ENCODE measurements at places on chromosomes 5 and 9.

- DNase-seq = peak; percentile 73
These were observed 216.7 kb downstream of the NFIB start for GRCh38 chr9:14097215-14097614.

DNA sequence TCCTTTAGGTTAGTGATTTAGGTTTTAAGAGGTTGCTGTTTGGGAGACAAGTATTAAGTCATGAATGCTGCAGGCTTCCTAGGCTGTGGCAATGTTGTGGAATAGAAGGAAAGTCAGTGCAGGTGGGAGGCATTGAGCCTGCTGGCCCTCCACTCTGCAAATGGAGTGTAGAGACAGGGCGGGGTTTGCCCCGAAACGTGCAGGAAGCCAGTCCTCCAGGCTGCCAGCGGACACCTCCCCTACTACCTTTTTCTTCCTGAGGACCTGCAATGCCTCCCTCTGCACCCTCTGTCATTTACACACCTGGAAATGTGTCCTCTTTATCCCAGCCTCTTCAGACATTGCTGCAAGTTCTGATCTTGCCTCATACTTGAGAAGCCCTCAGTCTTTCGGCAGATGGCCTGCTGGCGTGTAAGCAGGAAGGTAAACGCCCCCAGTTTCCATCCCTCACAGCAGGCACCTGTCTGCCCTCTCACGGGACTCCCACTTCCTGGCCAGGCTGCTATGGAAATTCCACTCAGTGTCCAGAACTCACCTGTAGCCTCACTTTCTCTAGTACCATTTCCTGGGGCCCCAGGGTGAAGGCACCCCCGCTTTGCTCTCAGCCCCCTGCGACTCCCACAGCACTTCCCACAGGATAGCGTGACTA, 81.6 kb upstream of the BOD1 start:
- DNase-seq = no peak

GRCh38 chr9:4970970-4971641, 14.0 kb upstream of the JAK2 start:
- no peak for DNase-seq

DNA sequence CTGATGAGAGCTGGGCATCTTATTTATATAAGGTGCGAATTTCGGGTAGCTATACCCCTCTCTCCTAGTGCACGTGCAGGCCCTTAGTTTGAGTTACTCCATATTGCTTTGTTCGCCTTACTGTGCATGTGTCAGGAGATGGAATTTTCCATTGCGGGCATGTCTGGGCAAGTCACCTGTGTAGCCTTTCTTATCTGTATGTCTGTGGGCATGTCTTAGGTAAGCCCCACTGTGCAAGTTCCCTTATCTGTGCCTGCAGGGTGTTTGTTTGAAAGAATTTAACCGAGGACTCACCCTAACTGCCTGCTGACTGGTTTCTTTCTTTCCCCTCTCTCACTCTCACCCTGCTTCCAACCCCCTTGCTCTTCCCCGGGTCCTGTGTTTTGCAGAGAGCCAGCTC, 140.7 kb upstream of the RANBP3L start:
- DNase-seq = no peak

GRCh38 chr5:56512313-56512996, 279.3 kb upstream of the ANKRD55 start:
- DNase-seq = peak; percentile 42

DNA sequence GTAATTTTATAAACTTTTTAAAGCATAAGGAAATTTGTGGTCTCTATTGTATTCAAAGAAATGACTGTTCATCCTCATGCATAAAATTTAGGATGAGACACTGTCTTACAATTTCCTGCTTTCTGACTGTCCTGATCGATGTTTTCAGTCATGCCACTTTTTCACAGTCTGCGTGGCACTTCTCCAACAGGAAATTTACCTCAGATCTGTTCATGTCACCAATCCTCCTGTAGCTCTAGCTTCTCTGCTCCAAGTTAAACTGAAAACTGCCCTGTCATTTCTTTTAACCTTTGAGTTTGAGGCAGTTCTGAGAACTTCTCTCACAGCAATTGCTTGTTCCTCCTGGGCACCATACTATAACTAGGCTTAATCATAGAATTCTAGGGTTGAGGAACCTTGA, 455.1 kb downstream of the EFNA5 start:
- no peak for DNase-seq

DNA sequence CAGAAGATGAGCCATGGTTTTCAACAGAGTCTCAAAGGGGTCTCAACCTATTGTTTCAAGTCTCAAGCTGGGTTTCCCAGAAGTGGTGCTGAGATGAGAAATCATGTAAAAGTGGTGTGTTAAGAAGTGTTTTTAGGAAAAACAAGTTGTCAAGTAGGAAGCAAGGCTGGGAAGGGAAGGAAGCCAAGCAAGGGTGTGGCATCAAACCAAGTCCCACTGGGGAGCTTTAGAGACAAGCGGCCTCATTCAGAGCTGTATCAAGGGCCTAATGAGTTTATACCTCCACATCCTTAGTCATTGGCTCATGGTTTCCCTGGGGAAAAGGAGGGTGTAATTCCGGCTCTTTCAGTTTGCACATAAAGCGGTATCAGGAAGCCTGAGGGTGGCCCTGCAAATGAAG, 26.4 kb upstream of the GABRB2 start:
- DNase-seq = no peak

DNA sequence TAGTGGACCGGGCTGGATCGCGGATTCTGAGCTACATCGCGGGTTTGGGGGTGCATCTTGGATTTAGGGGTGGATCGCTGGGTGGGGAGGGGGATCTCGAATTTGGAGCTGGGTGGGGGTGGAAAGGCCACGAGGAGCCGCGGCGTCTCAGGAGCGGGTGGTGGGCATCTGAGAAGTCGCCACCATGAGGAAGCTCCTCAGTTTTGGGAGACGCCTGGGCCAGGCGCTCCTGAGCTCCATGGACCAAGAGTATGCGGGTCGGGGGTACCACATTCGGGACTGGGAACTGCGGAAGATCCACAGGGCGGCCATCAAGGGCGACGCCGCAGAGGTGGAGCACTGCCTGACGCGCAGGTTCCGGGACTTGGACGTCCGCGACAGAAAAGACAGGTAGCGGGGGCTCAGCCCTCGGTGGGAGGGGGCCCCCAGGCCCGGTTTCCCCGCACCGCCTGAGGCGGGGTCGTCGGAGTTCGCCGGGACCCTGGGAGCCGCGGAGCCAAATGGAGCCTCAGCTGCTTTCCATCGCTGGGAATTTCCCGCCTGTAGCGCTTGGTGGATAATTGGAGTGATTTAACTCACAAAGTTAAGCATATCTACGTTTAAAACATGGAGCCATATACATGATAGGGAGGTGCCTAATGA, 376 bp downstream of the ANKRD18B start:
- DNase-seq = peak; percentile 67

- no peak for DNase-seq
These were observed 319.1 kb upstream of the PIK3R1 start for GRCh38 chr5:67896311-67896929.

GRCh38 chr9:132006677-132007370, 72.8 kb downstream of the MED27 start:
- no peak for DNase-seq

GRCh38 chr5:32202394-32202793, 28.3 kb upstream of the GOLPH3 start:
- DNase-seq = no peak

GRCh38 chr5:171534043-171534895, 114.8 kb downstream of the FGF18 start:
- peak; percentile 15 for DNase-seq

GRCh38 chr5:151463137-151464029, 16.0 kb downstream of the SLC36A1 start:
- DNase-seq = no peak

GRCh38 chr5:113102121-113102531, 125.5 kb downstream of the DCP2 start:
- no peak for DNase-seq

DNA sequence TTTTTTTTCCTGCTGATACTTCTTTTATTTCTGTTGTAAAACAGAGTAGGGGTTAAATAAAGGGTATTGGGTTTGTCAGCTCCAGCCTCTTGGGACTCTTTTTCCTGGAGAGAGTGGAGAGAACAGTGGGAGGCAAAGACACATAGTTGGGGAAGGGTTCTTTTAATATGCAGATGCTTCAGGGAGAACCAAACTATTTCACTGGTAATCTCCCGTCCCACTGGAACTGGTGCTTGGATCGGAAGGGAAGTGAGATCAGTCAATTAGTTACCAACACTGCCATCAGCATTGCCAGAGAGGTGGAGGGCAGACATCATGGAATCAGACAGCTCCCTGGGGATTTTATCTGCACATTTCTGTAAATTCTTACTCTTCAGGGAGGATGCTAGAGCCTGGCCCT, 47.6 kb upstream of the ELOVL7 start:
- DNase-seq = no peak

GRCh38 chr5:173916233-173916632, 28.1 kb downstream of the CPEB4 start:
- no peak for DNase-seq

- DNase-seq = peak; percentile 41
These were observed 457.6 kb downstream of the SLCO4C1 start for GRCh38 chr5:101838435-101838834.

- no peak for DNase-seq
These were observed 100.5 kb downstream of the PALM2AKAP2 start for GRCh38 chr9:109880276-109881169.

GRCh38 chr5:10400831-10401230, 40.8 kb upstream of the ROPN1L start:
- DNase-seq = no peak

GRCh38 chr5:135740475-135740874, 94.0 kb upstream of the SLC25A48 start:
- DNase-seq = no peak

GRCh38 chr9:19998823-19999455, 210.1 kb upstream of the SLC24A2 start:
- no peak for DNase-seq

GRCh38 chr5:144139586-144139985, 30.9 kb downstream of the YIPF5 start:
- peak; percentile 30 for DNase-seq

- peak; percentile 22 for DNase-seq
These were observed 138.8 kb upstream of the CD180 start for GRCh38 chr5:67335426-67335825.

DNA sequence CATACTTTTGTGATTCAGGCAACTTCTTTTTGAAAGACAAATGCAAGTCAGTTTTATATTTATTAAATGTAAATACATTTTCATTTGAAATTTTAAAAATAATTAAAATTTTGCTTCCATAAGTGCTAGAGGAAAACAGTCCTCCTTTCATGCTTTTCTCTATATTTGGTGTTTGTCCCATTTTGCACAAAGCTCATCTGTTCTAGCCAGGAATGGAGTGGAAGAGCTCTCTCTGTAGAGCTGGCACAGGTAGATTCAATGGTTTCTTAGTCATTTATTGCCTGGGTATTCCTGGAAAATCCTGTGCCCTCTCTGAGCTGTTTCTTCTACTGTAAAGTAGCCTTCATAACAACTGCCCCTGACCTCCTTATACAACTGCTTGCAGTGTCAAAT, 267.6 kb upstream of the HAPLN1 start:
- DNase-seq = no peak

DNA sequence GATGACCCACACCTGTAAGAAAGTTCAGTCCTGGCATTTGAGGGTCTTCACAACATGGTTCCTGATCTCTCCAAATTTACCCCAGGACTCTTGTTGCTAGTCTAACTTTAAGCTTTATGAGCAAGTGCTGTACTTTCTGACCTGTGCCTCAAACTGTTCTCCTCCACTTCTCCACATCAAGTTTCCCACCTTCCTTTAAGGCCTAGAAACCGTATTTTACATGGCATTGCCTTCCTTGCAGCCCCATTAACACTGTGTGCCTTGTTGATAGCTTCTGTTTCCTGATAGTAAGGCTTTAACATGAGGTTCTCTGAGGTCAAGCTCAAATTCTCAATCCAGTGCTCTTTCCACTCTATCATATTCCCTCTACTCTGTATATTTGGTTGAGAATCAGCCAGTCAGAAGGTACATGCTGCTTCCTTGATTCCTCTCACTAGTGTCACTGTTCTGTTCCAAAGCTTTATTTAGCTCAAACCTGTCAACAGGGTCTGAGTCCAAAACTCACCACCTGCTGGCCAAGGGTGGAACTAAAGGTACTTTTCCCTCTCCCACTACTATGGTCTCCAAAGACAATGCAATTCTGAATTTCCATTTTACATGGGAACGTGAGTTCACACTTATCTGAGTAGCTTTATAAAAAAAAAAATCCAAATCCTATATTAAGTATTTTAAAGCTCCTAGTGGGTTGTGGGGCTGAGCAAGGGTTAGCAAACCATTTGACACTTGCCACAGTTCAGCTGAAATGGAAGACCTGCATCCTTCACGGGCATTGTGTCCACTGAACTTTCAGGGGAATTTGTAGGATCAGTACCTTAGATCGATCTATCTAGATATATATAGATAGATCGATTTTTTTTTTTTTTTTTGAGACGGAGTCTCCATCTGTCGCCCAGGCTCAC, 21.1 kb downstream of the VCP start:
- peak; percentile 73 for DNase-seq

DNA sequence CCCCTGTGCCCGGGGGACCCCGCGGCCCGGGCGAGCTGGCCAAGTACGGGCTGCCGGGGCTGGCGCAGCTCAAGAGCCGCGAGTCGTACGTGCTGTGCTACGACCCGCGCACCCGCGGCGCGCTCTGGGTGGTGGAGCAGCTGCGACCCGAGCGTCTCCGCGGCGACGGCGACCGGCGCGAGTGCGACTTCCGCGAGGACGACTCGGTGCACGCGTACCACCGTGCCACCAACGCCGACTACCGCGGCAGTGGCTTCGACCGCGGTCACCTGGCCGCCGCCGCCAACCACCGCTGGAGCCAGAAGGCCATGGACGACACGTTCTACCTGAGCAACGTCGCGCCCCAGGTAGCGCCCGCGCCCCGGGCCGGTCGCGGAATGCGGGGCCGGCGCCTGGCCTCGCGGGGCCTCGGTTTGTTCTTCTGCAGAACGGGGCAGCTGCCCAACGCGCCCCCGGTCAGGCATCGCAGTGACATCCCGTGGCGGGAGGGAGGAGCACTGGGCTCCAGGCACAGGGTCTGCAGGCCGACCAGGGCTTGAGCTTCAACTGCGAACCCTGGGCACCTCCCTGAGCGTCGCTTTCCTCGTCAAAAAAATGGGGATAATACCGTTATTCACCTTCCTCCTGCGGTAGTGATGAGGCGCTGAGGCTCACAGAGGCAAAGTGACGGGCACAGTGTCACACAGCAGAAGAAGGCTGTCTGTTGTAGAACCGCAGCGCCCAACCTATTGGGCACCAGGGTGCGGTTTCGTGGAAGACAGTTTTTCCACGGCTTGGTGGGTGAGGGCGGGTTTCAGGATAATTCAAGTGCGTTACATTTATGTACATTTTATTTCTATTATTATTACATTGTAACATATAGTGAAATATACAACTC, 777 bp downstream of the ENDOG start:
- DNase-seq = peak; percentile 62

Data from eye (tissue), 1 donor.